Skeletal muscle cell (primary cell): ENCODE measurements at places on chromosomes 6 and 20.
A peak's percentile ranks its signal among the peaks of the same experiment; 100 is the strongest.

DNA sequence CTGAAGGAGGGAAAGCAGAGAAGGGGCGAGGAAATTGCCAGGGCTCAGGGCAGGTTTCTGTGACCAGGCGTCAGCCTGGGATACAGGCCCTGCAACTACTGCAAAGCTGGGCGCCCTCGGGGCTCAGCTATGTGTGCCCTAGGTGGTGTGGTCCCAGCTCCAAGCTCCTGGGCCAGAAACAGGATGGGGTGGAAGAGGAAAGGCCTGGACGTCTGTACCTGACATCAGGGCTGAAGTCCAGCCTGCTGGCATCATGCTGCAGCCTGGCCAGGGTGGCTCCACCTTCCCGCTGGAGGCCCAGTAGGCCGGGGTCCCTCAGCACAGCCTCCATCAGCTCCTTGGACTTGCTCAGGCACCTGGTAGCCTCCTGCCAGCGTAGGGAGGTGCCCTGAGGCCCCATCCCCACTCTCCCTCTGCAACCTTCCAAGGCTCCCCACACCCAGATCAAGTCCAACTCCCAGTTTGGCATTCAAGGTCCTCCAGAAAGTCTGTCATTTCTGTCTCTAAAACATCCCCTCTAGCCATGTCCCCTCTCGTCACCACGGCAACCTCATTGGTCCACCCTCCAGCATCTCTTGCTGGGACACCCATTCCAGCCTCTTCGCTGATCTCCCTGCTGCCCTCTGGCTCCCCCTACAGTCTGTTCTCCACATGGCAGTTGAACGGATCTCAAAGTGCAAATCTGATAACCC, 38.2 kb downstream of the KIAA1755 start:
- DNase-seq: no peak

DNA sequence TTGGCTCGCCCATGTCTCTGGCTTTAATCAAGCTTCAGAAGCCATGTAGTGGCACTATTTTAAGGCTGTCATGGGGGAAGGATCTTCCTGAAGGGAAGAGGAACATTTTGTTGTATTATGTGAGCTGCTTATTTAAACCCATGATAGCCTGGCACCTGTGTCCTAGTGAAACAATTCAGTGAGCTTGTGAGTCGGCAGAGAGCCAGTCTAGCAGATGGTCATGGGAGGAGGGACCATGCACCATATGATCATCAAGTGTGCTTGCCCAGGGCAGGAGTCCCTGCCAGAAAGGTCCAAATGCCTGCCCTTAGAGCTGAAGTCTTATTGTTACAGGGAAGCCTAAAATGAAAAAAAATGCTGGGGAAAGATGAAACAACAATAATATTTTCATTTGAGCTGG, 132.9 kb downstream of the PRDM13 start:
- DNase-seq: no peak

GRCh38 chr20:63624486-63624885, 2.4 kb downstream of the GMEB2 start:
- peak; percentile 31 for DNase-seq

GRCh38 chr6:12608874-12609273, 107.7 kb upstream of the PHACTR1 start:
- no peak for DNase-seq

DNA sequence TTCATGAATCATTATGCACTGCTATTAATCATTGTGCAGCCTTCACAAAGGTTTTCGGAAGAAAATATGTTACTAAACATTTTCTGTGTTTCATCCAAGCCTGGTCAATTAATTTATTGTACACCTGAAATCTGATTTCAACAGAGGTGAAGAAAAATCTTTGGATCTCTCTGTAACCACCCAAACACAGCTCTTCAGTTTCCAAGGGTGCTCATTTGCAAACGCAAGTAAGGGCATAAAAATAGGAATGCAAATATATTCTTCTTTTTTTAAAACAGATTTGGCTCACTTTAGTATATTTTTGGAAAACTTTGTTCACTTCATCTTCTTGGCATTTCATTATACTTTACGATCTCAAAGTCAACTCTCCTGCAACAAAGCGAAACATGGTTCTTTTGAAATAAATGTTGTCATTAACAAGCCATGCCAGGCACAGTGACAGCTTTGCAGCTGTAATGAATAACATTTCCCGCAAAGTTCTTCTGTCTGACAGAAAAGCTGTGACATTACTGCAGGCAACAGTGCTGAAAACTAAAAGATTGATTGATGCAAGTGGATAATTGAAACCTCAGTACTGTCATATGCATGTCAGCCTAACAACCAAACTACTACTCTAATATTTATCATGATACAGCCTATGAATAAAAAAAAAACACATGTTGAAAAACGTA, 348.3 kb downstream of the FRK start:
- no peak for DNase-seq

DNA sequence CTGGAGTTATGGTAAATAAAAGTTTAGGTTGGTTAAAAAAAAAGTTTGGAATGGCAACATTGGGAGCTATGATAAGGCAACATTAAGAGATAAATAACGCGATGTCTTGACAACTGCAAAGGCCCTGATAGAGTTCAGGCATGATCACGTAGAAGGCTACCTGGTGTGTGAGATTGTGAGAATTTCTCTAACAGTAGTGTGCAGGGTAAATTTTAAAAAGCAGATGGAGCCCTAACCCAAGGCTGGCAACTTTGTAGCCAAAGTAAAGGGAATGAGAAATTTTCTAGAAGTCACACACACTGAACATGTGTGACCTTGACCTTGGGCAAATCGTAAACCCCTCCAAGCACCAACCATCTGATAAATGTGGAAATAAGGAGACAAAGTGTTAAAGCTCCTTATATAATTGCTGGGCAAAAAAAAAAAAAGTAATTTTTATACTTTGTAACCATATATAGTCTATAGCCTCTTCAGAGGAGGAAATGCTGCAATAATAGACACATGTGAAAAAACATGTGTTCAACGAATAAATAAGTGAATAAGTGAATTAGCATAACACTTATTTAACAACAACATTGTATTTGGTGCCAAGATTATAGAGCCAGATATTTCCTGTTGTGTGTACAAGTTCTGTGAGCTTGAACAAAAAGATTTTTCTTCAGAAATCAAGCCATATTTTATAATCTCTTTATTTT, 18.2 kb downstream of the KCNQ5 start:
- DNase-seq: no peak

- no peak for DNase-seq
Observed at GRCh38 chr20:54290636-54291035, 82.7 kb downstream of the PFDN4 start.
